ENCODE measurements at places on chromosomes 11 and 22. TPM values are rescaled to one million over a fixed set of nuclear protein-coding genes. Genes with fewer than 3 reads are reported as not detected.
A peak's percentile ranks its signal among the peaks of the same experiment; 100 is the strongest.

DNA sequence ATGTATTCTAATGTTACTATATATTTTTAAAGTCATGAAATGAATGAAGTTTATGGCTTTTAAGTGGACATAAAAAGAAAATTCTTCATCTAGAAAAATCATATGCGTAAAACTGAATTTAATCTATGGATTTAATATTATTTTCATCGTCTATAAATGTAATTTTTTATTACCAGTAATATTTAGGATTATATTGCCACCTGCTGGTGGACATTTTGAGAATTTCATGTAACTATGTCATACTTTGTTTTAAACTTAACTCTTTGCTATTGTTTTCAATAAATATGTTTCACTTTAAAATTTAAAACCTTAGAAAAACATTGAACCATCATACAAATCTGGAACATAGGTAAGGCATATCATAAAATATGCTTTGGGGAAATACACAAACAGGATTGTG lies 66.5 kb upstream of the CEP126 start:
- no peak overlapping the region for H3K4me3 ChIP-seq
- H3K27me3 ChIP-seq, result no peaks in the 10 kb centered on the region
- no peak for DNase-seq
- no peak overlapping the region for H3K27ac ChIP-seq
- H3K4me1 ChIP-seq, result no peaks in the 10 kb centered on the region

The ACRV1 gene
- not detected for total RNA-seq

DNA sequence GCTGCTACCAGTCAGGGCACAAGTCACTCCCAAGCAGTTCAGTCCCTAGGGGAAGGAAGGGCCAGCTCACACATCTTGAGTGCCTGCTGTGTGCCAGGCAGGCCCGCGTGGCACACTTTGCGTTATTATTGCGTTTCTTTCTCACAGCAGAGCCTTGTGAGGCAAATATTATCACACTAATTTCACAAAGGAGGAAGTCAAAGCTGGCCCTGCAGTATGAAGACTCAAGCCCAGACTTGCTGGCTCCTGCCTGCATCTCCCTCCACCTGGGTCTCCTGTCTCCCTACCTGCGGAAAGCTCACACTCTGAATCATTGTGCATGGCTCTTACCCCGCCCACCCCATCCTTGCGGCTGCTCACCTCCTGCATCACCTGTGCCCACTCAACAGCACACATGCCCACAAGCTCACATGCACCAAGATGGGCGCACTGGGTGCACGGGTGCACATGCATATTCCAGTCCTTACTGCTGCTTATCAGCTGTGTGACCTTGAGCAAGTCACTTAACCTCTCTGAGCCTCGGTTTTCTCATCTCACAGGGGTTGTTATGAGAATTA lies 31.7 kb upstream of the P2RY2 start:
- H3K27ac ChIP-seq, result no peak overlapping the region
- no peaks in the 10 kb centered on the region for H3K4me1 ChIP-seq
- H3K4me3 ChIP-seq, result no peak overlapping the region

DNA sequence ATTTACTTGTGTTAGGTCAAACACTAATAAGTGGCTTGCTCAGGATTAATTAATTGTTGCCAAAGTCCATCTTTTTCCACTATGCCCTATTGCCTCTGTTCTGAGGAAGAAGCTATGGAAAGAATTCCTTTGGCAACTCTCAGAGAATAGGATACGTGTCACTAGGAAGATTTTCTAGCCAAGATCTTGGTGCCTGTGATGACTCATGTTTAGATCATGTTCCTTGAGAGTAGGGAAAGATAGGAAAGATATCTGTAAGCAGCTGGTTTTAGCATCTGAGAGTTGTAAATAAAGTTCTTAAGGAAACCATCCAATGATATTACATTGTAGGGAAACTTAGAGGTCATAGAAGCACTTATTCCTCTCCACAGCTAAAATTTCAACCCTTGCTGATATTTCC lies 15.7 kb downstream of the SLN start:
- DNase-seq, result no peak
- no peaks in the 10 kb centered on the region for H3K27me3 ChIP-seq
- H3K27ac ChIP-seq, result no peak overlapping the region
- H3K36me3 ChIP-seq, result no peaks in the 10 kb centered on the region

The ASCL2 gene
- total RNA-seq, result 0.35 TPM

- no peaks in the 10 kb centered on the region for H3K4me1 ChIP-seq
- no peaks in the 10 kb centered on the region for H3K36me3 ChIP-seq
- H3K4me3 ChIP-seq, result no peak overlapping the region
- no peak for DNase-seq
- H3K27ac ChIP-seq, result no peak overlapping the region
These were observed 69.1 kb downstream of the ST3GAL4 start for GRCh38 chr11:126424471-126425039.

The ASPHD2 gene
- 8.5 TPM for total RNA-seq

- H3K27ac ChIP-seq, result no peak overlapping the region
- no peak for DNase-seq
- H3K27me3 ChIP-seq, result no peaks in the 10 kb centered on the region
- H3K4me1 ChIP-seq, result no peaks in the 10 kb centered on the region
- no peak overlapping the region for H3K4me3 ChIP-seq
These were observed 836.4 kb downstream of the TBC1D22A start for GRCh38 chr22:47598864-47599263.

The MS4A6A gene
- not detected for total RNA-seq

GRCh38 chr22:43308060-43308830 lies 34.9 kb downstream of the SCUBE1 start:
- DNase-seq, result no peak
- no peak overlapping the region for H3K4me3 ChIP-seq
- no peaks in the 10 kb centered on the region for H3K36me3 ChIP-seq
- no peak overlapping the region for H3K27ac ChIP-seq
- H3K27me3 ChIP-seq, result no peaks in the 10 kb centered on the region

GRCh38 chr11:66068923-66069714 lies 953 bp upstream of the PACS1 start:
- no peak for DNase-seq
- H3K36me3 ChIP-seq, result peaks cover 63% of the 10 kb centered on the region
- no peaks in the 10 kb centered on the region for H3K4me1 ChIP-seq
- H3K27me3 ChIP-seq, result no peaks in the 10 kb centered on the region

DNA sequence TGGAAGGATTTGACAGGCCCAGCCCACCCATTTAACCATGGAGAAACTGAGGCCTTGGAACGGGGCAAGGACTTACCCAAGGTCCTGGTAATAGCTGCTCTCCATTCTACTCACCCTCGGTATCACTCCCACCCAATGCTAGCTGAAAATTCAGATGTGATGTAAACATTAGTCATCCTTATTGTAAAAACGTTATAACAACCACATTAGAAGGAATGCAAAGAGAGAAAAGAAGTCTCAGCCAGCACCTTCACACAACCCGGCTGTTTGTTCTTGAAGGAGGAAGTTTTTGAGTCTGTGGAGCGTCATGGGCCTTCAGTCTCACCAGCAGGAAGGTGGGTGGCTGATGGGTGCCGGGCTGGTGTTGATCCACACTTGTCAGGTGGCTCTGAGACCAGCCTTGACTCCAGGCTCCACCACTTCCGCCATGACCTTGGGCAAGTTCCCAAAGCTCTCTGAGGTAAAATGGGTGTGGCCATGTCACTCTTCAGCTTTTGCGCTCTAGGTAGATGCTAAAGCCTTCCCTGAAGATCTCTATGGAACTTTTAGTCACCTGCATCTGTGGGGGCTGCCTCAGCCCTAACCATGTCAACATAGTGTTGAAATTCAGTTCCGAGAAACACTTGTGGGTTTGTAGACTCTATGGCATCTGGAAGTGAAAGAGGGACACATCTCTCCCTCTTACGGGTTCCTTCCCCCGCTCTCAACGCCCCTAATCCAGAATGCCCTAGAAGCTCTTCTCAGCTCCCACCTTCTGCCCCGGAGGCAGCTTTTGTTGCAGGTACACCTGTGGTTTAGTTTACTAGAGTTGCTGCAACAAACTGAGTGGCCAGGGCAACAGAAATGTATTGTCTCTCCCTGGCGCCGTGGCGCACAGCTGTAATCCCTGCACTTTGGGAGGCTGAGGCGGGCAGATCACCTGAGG lies 14.8 kb downstream of the CD6 start:
- no peak for DNase-seq
- no peak overlapping the region for H3K4me3 ChIP-seq
- no peak overlapping the region for H3K27ac ChIP-seq
- no peaks in the 10 kb centered on the region for H3K36me3 ChIP-seq
- no peaks in the 10 kb centered on the region for H3K4me1 ChIP-seq
- no peaks in the 10 kb centered on the region for H3K27me3 ChIP-seq

The DBX1 gene
- total RNA-seq, result 0.15 TPM

DNA sequence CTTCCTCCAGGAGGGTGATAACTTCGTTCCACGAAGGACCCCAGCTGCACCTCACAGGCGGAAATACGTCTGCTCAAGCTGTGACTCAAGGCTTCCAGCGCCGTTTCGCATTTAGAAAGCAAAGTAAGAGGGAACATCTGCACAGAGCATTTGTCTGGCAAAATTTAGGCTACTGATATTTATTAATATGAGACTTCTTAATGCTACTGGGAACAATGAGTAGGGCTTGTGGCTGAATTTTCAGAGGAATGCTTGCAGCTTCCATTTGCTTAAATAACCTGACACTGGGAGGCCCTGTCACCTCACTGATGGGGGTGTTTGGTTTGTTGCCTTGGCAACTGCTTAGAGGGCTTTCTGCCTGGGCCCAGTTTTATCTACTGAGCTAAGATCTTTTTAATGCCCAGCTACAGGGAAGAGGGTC lies 14.7 kb upstream of the ST14 start:
- H3K27me3 ChIP-seq, result no peaks in the 10 kb centered on the region
- H3K4me3 ChIP-seq, result no peak overlapping the region
- H3K36me3 ChIP-seq, result peaks cover 60% of the 10 kb centered on the region
- no peak overlapping the region for H3K27ac ChIP-seq

- no peak overlapping the region for H3K4me3 ChIP-seq
- H3K27ac ChIP-seq, result no peak overlapping the region
- H3K4me1 ChIP-seq, result no peaks in the 10 kb centered on the region
- no peaks in the 10 kb centered on the region for H3K27me3 ChIP-seq
- no peaks in the 10 kb centered on the region for H3K36me3 ChIP-seq
- DNase-seq, result no peak
These were observed 38.9 kb upstream of the TNRC6B start for GRCh38 chr22:40138866-40139265.

GRCh38 chr11:119795231-119795630 lies 66.2 kb upstream of the NECTIN1 start:
- no peak for DNase-seq
- peak overlapping the region; percentile 36 for H3K4me3 ChIP-seq

GRCh38 chr22:44869196-44869595 lies 116.8 kb downstream of the ARHGAP8 start:
- no peaks in the 10 kb centered on the region for H3K4me1 ChIP-seq
- H3K27ac ChIP-seq, result no peak overlapping the region
- no peaks in the 10 kb centered on the region for H3K27me3 ChIP-seq
- H3K36me3 ChIP-seq, result peaks cover 25% of the 10 kb centered on the region

Measured in H9 (cell line).